Ovary (tissue), 10 donors: ENCODE measurements at places on chromosomes 11 and 22. TPM values are rescaled to one million over a fixed set of nuclear protein-coding genes. Genes with fewer than 3 reads are reported as not detected.

DNA sequence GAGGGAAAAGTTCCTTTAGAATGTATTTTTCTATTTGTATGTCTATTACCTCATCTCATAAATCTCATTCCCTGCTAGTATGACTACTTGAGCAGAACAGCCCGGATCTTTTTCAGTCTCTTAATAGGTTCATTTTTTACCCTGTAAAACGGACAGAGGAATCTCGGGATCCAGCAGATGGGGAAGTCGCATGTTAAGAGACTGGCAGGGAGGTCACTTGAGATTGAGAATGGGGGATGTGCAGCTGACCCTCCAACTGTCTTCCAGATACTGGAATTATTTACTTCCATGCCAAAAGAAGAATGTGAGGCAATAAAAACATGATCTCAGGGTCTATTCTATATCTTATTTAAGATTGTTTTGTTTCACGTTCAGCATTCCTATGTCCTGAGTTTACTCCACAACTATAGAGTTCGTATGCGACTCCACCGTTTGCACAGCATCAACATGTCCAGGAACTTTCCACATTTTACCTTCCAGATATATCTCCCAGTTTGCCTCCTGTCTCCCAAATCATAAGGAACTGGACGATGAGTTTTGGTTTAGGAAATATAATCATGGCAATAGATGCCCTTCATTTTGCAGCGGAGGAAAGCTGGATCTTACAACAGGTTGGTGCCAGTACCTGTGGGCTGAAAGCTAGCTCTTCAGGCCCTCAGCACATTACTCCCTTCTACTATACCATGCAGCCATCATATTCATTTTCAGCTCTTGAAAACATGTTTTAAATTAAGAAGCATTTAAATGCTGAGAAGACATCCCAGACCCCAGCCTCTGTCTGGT lies 181.5 kb downstream of the MAML2 start:
- H3K4me1 ChIP-seq, result peaks cover 12% of the 10 kb centered on the region
- H3K27me3 ChIP-seq, result no peaks in the 10 kb centered on the region
- H3K27ac ChIP-seq, result no peak overlapping the region
- no peak for DNase-seq

GRCh38 chr11:124928942-124929665 lies 6.7 kb downstream of the HEPACAM start:
- H3K27me3 ChIP-seq, result no peaks in the 10 kb centered on the region
- no peak overlapping the region for H3K4me3 ChIP-seq
- H3K36me3 ChIP-seq, result no peaks in the 10 kb centered on the region
- no peak overlapping the region for H3K27ac ChIP-seq
- DNase-seq, result no peak

- DNase-seq, result peak; percentile 74
- no peaks in the 10 kb centered on the region for H3K36me3 ChIP-seq
- H3K4me1 ChIP-seq, result peaks cover 20% of the 10 kb centered on the region
- H3K27ac ChIP-seq, result peak within 1 kb of the TSS; percentile 95
Measured at GRCh38 chr11:61294717-61295595, at the start of gene VWCE. TSS of gene VWCE (minus strand) at chr11:61295316. CDS start at chr11:61295037, 279 bp downstream.

- no peak overlapping the region for H3K4me3 ChIP-seq
- no peak overlapping the region for H3K27ac ChIP-seq
- H3K4me1 ChIP-seq, result no peaks in the 10 kb centered on the region
- H3K36me3 ChIP-seq, result no peaks in the 10 kb centered on the region
Measured at GRCh38 chr11:2175659-2176058, 4.0 kb upstream of the TH start.

- H3K36me3 ChIP-seq, result no peaks in the 10 kb centered on the region
- H3K4me1 ChIP-seq, result peaks cover 16% of the 10 kb centered on the region
- DNase-seq, result peak; percentile 42
- no peak overlapping the region for H3K4me3 ChIP-seq
- H3K27me3 ChIP-seq, result no peaks in the 10 kb centered on the region
Measured at GRCh38 chr22:36234919-36235318, 4.4 kb downstream of the APOL2 start.

DNA sequence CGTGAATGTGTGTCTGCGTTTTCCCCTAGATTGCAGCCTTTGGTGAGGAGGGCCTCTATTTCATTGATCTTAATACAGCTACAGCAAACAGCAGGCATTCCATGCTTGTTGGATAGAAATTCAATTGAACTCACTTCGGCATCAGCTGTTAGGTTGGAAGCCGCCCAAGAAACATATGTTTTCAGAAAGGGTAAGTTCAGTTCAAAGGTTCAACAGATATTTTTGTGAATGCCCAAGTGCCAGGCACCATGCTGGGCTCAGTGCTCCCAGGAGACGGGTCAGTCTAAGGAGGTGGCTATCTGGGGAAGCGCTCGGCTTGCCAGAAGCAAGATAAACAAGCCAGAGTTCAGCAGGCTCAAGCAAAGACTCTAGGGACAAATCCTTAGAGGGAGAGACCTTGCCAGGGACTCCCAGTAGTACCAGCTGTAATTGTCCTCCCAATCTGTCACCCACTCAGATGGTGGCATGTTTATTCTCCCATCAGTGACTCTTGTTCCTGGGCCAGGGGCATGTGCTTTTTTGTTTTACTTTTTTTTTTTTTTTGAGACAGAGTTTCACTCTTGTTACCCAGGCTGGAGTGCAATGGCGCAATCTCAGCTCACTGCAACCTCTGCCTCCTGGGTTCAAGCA lies 64.5 kb upstream of the LARGE1 start:
- H3K4me1 ChIP-seq, result no peaks in the 10 kb centered on the region
- H3K36me3 ChIP-seq, result no peaks in the 10 kb centered on the region
- no peak overlapping the region for H3K4me3 ChIP-seq
- H3K27ac ChIP-seq, result no peak overlapping the region
- no peaks in the 10 kb centered on the region for H3K27me3 ChIP-seq
- no peak for DNase-seq

- H3K36me3 ChIP-seq, result no peaks in the 10 kb centered on the region
- no peak overlapping the region for H3K27ac ChIP-seq
- H3K27me3 ChIP-seq, result no peaks in the 10 kb centered on the region
- no peak for DNase-seq
Measured at GRCh38 chr22:43819931-43820640, 8.0 kb upstream of the EFCAB6 start.

DNA sequence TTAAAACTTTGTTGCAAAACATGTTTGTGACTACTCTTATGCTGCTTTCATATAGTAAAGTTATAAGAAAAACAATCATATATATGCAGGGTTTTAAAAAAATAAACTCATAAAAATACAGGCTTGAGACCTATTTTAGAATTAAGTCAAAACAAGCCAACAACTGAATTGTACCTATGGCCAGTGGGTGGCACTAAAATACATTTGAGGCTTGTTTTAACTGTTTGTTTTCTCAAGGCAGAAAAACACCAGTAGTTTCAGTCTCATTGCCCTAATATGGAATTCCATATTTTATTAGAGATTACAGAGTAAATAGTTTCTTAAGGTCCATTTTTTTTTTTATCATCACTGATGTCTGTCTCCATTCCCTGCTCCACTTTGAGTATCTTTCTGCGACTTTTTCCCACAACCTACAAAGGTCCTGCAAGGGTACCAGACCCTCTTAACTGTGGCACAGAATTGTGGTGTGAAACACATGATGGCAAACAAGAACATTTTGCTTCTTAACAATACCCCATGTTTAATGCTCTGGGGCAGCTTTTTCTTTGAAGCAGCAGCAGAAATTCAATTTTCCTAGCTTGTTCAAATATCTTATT lies 8.5 kb upstream of the CCDC89 start:
- H3K4me3 ChIP-seq, result no peak overlapping the region
- no peaks in the 10 kb centered on the region for H3K36me3 ChIP-seq
- H3K4me1 ChIP-seq, result no peaks in the 10 kb centered on the region
- no peaks in the 10 kb centered on the region for H3K27me3 ChIP-seq

DNA sequence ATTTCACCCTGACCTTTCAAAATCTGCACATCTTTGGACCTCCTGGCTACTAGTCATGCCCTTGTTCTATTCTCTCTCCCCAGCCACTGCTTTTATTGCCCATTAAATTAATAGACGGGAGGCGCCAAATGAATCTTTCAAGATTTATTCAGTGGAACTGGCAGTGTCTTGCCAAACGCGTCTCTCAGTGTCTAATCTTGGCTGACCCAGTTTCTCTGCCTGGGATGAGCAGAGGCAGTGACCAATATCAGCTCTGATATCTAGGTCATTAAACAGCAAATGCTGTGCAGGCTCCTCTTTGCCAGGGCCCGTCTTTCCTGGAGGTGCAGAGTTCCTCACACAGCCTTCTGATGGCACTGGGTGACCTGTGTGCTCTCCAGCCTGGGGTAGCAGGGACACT lies 74.0 kb downstream of the TRAF6 start:
- no peaks in the 10 kb centered on the region for H3K27me3 ChIP-seq
- no peak for DNase-seq
- no peak overlapping the region for H3K4me3 ChIP-seq
- no peak overlapping the region for H3K27ac ChIP-seq

- no peaks in the 10 kb centered on the region for H3K36me3 ChIP-seq
Measured at GRCh38 chr11:116702772-116703385, 69.9 kb downstream of the BUD13 start.

DNA sequence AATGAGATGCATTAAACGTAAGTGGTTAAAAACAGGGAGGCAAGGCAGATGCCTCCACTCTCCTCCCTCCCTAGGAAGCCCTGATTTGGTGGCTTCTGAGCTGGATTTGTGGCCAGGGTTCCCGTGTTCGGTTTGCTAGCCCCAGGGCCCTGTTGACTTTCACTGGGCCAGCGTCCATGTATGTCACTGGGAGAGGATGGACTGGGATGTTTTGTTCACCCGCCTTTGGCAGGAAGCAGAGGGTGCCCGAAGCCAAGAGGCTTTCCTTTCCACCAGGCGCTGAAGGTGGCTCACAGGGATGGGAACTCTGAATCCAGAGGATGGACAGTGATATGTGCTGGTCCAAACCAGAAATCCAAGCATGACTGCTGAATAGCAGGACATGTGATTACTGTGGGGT lies 146.6 kb downstream of the CSNK2A3 start:
- no peak overlapping the region for H3K4me3 ChIP-seq
- no peaks in the 10 kb centered on the region for H3K27me3 ChIP-seq
- no peak for DNase-seq
- H3K36me3 ChIP-seq, result no peaks in the 10 kb centered on the region

GRCh38 chr11:45413156-45413858 lies 127.2 kb upstream of the SYT13 start:
- H3K27me3 ChIP-seq, result no peaks in the 10 kb centered on the region
- H3K36me3 ChIP-seq, result no peaks in the 10 kb centered on the region
- DNase-seq, result no peak
- H3K27ac ChIP-seq, result no peak overlapping the region
- no peaks in the 10 kb centered on the region for H3K4me1 ChIP-seq

OR56A1 gene
- total RNA-seq, result not detected

TNNI2 gene
- total RNA-seq, result 1.2 TPM

MRPL49 gene
- 53.4 TPM for total RNA-seq
